ENCODE measurements at places on chromosomes 2 and 18.

- DNase-seq = peak; percentile 95
Measured at GRCh38 chr2:237413777-237414661, at the start of gene COL6A3. Gene COL6A3, minus strand, starts transcription at chr2:237414164. Its CDS starts 17,347 bp downstream, at chr2:237396817.

DNA sequence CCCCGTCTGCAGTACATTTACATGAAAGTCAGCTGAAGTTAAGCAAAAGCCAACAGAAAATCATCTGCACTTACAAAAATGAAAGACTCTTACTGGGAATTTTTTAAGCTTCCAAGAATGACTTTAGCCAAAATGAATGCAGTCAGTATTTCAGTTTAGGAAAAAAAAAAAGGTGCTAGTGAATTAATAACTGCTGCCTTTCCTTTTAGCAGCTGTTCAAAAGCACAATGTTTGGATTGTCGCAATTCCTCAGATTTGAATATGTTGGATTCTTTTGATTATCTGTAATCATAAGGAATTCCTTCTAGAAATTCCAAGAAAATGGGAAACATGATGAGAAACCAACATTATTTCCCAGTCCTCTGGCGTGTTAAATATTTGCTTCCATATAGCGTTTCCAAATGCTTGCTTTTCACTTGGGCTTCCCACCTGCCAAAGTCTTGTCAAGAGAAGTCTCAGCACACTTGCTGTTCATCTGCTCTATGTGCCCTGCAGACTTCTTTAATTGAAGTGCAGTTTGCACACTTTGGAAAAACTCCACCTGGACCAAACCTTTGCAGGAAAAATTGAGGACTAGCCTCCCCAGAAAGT is 653.0 kb upstream of the SLC39A10 start:
- no peak for DNase-seq

DNA sequence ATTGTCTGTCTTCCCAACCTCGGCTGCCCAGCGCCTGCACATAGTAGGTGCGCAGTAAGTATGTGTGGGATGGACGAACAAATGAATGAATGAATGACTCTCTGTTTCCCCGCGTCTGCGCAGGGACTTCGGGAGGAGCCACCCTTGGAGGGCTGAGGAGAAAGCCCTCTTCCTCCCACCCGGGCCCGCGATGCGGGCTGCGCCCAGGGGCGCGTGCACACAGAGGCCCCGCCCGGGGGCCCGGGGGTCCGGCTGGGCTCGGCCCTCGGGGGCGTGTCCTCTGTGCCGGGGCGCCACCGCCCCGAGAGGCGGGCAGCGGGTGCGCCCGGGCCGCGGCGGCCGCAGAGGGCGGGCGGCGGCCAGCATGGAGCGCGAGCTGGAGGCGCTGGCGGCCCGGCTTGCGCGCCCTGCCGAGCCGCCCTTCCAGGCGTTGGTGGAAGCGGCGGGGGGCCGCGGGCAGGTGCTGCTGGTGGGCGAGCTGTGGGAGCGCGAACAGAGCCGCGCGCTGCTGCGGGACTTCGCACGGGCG is at the start of gene C2orf72:
C2orf72 (plus strand) TSS at position 322 of the 529 bp plus-strand sequence; CDS start at position 365, 43 bp downstream.
- DNase-seq = no peak

DNA sequence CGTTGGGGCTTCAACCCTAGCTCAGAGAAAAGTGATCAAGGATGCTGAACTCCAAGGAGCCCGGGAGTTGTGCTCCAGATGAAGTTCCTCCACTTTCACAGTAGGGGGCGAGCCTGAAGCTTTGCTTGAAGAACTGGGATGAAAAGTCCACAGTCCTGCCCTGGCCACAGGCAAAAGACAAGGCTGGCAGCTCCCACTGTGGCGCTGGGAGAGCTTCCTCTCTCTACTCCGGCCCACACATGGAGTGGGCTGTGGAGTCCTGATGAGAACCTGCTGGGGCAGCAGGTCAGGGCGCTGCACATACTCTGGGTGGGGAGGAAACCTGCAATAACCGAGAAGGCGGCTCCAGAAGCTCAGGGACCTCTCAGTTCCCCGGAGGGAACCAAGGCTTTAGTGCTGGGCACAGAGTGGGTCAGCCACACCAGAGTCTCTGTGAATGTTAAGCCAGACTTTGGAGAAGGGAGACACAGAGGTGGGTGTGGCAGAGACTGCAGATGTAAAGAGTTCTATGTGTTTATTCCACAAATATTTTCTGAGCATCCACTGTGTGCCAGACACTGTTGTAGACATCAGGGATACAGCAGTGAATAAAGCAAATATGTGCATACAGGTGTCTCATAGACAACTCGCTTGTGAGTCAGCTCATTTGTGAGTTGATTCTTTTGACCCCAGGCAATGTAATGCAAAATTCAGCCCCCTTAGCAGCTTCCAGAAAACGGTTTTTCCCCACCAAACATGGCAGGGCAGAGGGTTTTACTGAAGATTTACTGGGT is 48.0 kb upstream of the MRPL33 start:
- DNase-seq = no peak

DNA sequence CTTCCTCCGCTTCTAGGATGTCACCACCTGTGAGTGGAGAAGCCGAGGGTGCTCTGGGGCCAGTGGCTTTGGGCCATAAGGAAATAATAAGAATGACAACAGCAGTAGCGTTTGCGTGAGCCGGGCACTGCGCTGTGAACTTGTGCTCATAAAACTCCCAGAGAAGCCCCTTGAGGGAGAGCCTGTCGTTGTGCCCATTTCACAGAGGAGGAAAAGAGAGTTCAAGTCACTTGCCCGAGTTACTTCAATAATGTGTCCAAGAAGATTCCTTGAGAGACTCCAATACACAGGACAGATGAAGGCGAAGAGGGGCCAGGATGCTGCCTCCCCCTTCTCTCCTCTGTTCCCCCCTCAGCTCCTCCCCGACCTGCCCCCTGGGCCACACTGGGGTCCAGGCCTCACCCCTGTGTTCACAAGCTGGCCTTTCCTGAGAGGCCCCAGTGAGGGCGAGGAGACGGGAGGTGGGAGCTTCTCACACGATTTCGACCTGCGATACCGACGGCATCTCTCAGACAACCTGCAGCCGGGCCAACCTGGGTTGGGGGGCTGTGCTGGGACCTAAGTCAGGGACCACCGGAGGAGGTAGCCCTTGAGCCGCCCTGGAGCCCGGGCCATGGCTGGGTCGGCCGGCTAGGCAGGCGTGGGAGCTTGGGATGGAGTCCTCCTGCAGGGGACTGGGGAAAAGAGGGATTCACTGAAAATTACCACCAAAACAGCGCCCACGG is 53.5 kb upstream of the UBE2F start:
- DNase-seq = no peak

- DNase-seq = no peak
Measured at GRCh38 chr2:21382701-21383520, 259.1 kb downstream of the TDRD15 start.

- DNase-seq = peak; percentile 50
Measured at GRCh38 chr2:567865-568638, 109.2 kb downstream of the TMEM18 start.

DNA sequence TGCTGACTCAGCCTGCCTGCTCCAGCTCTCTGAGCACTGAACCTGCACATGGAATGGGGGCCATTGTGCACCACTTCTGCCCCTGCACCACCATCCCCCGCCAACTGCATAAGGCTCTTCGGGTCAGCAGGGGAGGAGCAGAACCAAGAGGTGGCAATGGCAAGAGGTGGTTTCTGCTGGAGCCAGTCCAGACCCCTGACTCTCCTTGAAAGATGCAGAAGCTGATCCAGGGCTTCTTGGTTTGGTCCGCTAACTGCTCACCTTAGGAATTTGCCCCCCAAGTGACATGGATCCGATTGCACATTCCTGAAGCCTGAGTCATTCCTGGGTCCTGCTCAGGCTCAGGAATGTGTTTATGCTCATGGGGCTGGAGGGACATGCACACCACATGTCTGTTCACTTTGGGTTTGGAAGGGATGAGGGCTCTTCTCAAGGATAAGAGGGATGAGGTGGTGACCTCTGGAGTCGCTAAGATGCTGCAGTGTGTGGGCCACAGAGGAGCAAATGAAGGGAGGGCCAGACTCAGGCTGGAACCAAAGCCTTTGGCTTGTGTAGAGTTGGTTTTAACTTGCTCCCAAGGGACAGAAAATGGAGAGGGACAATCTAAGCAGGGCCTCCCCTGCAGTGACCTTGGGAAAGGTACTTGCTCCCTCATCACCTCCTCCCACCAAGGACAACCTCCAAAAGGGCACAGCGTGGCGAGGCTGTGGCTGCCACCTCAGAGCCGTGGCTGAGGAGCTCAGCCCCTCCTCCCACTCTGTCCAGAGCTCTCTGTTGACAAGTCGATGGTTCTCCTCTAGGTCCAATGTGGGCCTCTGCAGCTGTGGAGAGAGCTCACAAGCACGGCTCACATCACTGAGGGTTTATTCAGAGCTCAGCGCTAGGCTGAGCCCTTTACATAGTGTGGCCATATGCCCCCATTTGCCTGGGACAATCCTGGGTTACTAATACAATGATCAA is 66.2 kb downstream of the HS1BP3 start:
- peak; percentile 88 for DNase-seq

- DNase-seq = no peak
Measured at GRCh38 chr2:105822186-105822585, 77.5 kb downstream of the NCK2 start.

DNA sequence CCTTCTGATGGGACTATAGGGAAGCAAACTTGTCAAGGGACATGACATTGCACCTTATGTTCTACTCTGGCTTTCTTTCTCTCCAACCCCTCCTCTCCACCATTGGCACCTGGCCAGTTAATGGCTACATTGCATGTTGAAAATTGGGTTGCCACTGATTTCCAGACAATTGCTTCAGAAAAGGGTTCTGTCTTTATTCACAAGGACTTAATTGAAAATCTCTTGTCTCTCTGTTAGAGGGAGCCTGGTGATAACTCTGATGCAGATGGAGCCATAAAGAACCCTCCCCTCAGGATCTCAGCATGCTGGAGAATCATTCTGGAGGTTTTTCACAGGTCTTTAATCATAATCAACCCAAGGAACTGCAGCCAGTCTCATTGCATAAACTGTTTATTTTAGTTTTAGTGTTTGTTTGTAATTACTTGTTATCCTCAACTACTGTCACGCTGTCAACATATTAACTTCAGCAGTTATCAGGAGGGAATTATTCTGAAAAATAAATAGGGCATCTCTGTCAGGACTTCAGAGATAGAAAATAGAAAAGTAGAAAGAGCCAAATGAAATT is 316.8 kb downstream of the RIT2 start:
- DNase-seq = no peak

DNA sequence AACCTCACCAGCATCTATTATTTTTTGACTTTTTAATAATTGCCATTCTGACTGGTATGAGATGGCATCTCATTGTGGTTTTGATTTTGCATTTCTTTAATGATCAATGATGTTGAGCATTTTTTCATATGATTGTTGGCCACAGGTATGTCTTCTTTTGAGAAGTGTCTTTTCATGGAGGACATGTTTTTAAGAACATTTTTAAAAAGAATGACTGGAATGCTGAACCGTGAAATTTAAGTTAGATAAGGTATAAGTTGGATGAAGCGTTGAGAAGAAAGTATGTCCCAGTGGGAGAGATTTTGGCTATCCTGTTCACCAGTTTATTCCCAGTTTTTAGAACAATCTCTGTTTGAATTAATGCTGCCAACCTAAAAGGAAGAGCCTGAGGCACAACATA is 365.9 kb downstream of the CELF4 start:
- DNase-seq = no peak

GRCh38 chr2:41763141-41763540 is 284.7 kb upstream of the PKDCC start:
- DNase-seq = no peak

DNA sequence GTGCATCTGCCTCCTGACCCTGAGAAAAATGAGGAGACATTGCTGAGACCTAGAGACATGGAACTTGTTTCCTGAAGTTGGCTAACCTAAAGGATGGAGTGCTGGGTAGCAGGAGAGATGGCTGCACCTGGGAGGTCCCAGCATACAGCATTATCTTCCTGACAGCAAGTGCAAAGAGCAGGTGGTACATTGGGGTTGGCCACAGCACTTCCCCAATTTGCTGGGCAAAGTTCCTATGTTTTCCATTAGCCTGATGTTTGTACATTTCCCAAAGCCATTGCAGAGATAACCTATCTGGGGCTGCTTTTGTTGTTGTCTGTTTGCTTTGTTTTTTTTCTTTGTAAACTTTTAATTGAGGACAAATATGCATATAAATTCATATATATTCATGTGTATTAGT is 296.7 kb downstream of the HRH4 start:
- no peak for DNase-seq

GRCh38 chr2:238874330-238875050 is 26.6 kb downstream of the TWIST2 start:
- no peak for DNase-seq

DNA sequence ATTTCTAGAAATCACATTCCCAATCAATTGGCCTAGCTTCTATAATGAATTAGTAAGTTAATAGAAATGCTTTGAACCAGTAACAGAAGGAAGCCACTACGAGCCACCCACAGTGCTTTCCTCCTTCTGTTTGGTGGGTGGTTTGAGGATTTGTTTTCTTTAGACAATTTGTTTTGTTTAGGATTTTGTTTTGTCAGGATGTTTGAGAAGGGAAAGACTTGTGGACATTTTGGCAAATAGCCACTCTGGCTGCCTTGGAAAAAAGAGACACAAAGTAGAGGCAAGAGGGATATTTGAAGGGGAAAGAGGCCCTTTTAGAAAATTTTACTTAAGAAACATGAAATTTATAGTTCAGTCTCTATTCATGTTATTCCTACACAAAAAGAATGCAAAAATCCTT is 47.7 kb downstream of the TANK start:
- DNase-seq = no peak

GRCh38 chr2:134839649-134840048 is 1.2 kb downstream of the ACMSD start:
- DNase-seq = no peak

- no peak for DNase-seq
Measured at GRCh38 chr18:37946324-37946723, 380.7 kb upstream of the CELF4 start.

DNA sequence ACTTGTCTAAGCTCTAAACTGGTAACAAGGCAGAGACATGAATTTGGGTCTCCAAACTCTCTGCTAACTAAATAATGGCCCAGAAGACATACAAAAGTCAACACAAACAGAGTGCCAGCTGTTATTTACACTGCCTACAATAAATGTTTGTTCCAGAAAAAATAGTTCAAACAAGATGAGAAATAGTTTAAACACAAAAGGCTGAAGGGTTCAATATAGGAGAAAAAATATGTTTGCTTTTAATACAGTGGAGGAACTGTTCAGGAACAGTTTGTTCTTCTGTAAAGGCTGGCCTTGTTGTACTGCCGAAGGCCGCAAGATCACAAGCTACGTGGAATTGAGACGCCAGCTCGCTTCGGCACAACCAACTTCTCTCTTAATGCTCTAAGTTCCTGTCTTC is 74.6 kb downstream of the AFF3 start:
- DNase-seq = no peak

DNA sequence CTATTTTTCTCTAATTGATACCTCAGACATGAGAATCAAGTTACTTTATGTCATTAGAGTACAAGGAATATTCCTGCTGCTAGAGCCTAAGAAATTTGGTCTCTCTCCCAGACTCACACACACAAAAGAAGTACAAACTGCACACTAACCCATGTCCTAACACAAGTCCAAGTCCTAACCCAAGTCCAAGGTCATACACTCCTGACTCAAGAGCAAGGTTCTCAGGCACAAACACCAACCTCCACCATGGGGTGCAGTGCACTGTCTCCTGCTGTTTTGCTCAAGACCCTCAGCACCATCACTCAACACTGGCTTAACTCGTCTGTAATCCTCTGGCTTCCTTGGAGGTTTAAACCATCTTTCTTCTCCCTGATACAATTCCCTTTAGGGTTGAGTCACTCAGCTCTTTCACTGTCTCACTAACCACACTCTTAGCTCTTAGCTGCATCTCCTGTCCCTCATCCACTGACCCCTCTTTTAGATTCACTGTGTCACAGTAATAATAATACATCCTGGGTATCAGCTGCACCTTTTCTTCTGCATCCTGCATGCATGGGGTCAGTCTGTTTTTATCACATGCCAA is 129.8 kb downstream of the BCL2L11 start:
- no peak for DNase-seq
